ENCODE measurements at places on chromosomes 1 and 21. TPM values are rescaled to one million over a fixed set of nuclear protein-coding genes. Genes with fewer than 3 reads are reported as not detected.

Gene CELSR2
- total RNA-seq: 5.3 TPM

Gene ANXA9
- total RNA-seq: 0.10 TPM

Gene LCE1E
- not detected for total RNA-seq

Gene PDZK1IP1
- total RNA-seq: not detected

Gene E2F2
- 107 TPM for total RNA-seq

Gene LAPTM5
- 481 TPM for total RNA-seq

Gene PODN
- not detected for total RNA-seq

Gene TEDDM1
- total RNA-seq: not detected

Gene FAM177B
- total RNA-seq: 0.60 TPM

Gene CADM3
- total RNA-seq: not detected

- no peak for DNase-seq
These were observed 107.5 kb upstream of the CLDN14 start for GRCh38 chr21:36587388-36587787.

DNA sequence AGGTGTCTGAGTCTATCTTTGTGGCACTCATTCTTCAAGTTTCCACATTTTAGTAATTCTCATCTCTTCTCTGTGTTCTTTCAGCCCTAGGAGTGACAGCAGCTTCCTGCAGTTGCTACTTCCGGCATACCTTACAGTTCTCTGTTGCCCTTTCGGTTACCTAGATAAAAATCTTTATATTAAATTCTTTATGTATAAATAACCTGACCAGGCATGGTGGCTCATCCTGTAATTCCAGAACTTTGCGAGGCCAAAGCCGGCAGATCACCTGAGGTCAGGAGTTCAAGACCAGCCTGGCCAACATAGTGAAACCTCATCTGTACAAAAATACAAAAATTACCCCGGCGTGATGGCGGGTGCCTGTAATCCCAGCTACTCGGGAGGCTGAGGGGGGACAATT is 62.9 kb downstream of the CDKN2C start:
- no peak for DNase-seq

- no peak for DNase-seq
These were observed 10.7 kb downstream of the SPEN start for GRCh38 chr1:15858069-15858670.

GRCh38 chr21:46247699-46248421 is 19.3 kb upstream of the LSS start:
- no peak for DNase-seq

GRCh38 chr1:209766051-209766450 is 10.2 kb downstream of the TRAF3IP3 start:
- no peak for DNase-seq

GRCh38 chr1:21623410-21623961 is 45.7 kb downstream of the RAP1GAP start:
- no peak for DNase-seq

DNA sequence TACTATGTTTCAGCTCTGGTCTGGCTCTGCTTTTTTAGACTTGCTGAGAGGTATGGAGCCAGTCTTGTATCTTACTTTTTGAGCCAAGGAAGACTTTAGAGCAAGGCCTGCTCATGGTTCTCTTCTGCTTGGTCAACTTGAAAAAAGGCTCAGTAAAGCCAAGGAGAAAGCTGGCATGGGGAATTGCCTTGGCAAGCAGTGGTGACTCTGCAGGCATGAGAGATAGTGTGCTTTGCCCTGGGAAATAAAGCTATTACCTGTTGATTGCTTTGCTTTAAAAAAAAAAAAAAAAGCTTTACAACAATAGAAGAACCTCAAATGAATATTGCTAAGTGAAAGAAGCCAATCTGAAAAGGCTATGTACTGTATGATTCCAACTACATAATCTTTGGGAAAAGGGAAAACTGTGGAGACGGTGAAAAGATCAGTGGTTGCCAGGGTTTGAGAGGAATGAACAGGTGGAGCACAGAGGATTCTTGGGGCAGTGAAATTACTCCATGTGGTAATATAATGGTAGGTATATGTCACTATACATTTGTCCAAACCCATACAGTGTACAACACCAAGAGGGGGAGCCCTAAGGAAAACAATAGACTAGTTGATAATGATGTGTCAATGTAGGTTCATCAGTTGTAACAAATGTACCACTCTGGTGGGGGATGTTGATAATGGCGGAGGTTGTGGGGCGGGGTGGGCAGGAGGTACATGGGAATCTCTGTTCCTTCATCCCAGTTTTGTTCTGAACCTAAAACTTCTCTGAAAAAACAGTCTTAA is 87.6 kb downstream of the HMCN1 start:
- DNase-seq: no peak

DNA sequence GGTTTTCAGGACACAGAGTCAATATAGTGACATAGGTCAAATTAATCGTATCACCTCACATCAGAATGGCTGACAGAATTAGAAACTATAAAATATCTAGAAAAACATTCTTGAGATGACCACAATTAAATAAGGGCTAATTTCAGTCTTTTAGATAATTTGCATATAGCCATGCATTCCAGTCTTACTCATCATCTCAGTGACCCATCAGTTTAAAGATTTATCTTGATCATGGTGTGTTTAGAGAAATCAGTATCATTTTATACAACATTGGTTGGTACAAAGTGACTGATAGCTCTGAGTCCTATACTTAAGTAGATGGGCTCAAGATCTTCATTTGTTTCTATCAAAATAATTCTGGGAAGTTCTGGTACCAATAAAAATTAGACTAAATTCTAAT is 262.3 kb upstream of the SNX7 start:
- DNase-seq: no peak

- DNase-seq: no peak
These were observed 30.7 kb downstream of the GRHL3 start for GRCh38 chr1:24349891-24350290.

- DNase-seq: no peak
These were observed 2.1 kb downstream of the VCAM1 start for GRCh38 chr1:100721526-100722207.

- no peak for DNase-seq
These were observed 852 bp upstream of the RAVER2 start for GRCh38 chr1:64743954-64744491.

GRCh38 chr1:193083365-193084088 is 21.7 kb downstream of the GLRX2 start:
- DNase-seq: no peak

- DNase-seq: no peak
These were observed 66.4 kb downstream of the GPR88 start for GRCh38 chr1:100604372-100604771.

- DNase-seq: no peak
These were observed 131.1 kb downstream of the NFIA start for GRCh38 chr1:61213245-61214011.

GRCh38 chr1:208595745-208596144 is 351.6 kb upstream of the PLXNA2 start:
- no peak for DNase-seq

DNA sequence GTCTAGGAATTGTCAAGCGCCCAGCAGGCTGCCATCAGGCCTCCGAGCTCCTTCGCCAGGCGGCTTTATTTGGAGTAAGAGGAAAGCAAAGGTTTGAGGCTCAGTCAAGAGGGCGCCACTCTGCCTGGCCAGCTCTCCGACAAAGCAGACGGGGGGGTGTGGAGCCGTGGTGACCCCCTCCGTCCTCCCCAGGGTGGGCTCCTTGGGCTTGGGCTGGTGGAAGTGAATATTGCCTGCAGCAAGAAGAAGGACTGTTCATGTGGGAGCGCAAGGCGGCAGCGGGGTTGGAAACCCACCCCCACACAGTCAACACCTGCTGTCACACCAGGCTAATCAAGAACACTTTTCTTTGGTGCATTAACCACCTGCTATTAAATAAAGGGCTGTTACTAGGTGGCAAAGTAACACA is 14.6 kb downstream of the EPHX1 start:
- DNase-seq: no peak

DNA sequence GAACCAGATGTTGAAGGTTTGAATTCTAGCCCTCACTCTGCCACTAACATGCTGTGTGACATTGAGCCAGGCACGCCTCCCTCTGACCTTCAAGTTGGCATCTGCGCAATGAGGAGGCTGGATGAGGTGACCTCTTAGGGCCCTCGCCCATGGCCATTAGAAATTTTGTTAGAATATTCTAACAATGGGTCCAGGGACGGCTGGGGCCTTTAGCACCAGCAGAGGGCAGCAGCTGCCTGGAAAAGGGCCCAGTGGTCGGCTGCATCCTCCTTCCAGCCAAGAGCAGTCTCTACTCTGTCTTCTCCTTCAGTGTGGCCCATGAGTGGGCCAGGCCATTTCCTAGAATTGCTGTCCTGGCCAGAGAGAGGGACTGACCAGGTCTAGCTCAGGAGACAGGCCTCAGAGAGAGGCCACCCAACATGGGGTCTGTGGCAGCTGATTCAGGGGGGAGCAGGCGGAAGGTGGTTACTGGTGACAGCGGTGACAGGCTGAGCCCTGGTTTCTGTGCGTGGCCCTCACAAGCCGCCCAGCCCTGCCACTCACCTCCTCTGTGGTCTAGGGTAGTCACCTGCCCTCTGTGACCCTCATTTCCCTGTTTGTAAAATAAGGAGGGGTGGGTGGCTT is 101.3 kb upstream of the ACTL8 start:
- peak; percentile 13 for DNase-seq

DNA sequence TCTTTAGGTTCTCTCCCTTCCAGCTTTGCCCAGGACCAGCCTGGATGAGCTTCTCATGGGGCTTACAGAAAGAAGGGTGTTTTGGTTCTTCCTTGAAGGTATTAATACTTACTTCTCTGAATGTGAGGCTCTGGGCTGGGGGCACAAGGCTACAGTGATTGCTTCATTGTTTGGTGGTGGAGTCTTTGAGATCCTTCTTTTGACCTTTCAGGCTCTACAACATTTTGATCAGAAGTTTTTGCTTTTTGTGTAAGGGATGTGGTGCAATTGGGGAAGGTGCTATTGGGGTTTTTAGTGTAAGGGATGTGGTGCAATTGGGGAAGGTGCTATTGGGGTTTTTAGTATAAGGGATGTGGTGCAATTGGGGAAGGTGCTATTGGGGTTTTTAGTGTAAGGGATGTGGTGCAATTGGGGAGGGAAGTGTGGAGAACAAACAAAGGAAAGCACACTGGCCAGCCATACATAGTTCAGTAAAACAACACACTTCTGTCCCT is 103.6 kb upstream of the IVNS1ABP start:
- DNase-seq: peak; percentile 61

DNA sequence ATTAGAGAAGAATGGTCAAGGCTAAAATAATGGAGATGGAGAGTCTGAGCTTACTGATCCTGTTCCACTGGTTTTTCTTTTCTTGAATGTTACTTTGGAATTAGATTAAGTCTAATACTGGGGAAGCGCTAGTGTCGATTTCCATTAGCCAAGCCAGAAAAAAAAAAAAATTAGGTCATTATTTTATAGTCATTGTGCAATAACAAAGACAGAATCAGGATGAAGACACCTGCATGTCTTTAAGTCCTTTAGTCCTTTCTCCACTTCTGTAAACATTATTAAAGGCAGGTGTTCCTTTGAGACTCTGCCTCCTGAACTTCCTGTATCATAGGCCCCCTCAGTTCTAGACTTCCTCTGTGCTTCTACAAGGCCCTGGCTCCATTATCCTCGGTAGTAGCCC is 42.8 kb downstream of the MYSM1 start:
- no peak for DNase-seq

DNA sequence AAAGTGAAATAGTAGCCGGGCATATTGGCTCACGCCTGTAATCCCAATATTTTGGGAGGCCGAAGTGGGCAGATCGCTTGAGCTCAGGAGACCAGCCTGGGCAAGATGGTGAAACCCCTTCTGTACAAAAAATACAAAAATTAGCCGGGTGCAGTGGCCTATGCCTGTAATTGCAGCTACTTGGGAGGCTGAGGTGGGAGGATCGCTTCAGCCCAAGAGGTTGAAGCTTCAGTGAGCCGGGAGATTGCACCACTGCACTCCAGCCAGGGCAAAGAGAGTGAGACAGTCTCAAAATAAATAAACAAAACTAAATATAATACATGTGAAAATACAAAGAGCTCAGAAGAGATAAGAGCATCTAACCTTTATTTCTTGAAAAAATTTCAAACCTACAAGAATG is 2.3 kb upstream of the MSTO1 start:
- no peak for DNase-seq

- DNase-seq: no peak
These were observed 5.8 kb upstream of the FCRL5 start for GRCh38 chr1:157558119-157558518.

GRCh38 chr1:225942574-225942973 is 1.6 kb upstream of the LEFTY2 start:
- no peak for DNase-seq

DNA sequence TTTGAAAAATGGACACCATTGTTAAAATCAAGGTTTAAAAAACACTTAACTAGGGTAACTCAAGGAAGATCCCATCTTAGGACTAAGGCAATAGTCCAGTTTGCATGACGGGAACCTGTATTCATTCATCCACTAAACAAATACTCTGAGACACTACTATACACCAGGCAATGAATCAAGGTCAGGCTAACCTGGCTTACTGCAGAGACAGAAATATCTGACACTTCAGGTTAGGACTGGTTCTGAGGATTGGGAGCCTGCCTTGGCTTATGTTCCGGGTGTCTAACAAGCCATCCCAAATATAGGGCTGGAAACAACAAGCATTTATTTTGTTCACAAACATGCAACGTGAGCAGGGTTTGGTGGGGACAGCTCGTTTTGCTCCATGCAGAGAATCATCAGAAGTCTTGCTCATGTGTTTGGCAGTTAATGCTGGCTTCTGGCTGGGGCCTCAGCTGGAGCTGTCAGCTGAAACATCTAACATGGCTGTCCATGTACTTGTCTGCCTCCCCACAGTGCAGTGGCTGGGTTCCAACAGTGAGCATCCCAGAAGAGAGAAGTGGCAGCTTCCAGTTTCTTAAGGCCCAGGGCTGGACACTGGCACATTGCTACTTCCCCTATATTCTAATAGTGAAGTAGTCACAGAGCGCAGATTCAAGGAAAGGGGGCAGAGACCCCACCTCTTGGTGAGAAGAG is 37.0 kb upstream of the CAMK1G start:
- no peak for DNase-seq

Data from activated CD4-positive, alpha-beta T cell treated with anti-CD3 and anti-CD28 coated beads, Interleukin-2, amount 10 ng/mL, durations not matched to agents 7 days and 5 days (primary cell).